ENCODE measurements at places on chromosomes 12 and 14.

DNA sequence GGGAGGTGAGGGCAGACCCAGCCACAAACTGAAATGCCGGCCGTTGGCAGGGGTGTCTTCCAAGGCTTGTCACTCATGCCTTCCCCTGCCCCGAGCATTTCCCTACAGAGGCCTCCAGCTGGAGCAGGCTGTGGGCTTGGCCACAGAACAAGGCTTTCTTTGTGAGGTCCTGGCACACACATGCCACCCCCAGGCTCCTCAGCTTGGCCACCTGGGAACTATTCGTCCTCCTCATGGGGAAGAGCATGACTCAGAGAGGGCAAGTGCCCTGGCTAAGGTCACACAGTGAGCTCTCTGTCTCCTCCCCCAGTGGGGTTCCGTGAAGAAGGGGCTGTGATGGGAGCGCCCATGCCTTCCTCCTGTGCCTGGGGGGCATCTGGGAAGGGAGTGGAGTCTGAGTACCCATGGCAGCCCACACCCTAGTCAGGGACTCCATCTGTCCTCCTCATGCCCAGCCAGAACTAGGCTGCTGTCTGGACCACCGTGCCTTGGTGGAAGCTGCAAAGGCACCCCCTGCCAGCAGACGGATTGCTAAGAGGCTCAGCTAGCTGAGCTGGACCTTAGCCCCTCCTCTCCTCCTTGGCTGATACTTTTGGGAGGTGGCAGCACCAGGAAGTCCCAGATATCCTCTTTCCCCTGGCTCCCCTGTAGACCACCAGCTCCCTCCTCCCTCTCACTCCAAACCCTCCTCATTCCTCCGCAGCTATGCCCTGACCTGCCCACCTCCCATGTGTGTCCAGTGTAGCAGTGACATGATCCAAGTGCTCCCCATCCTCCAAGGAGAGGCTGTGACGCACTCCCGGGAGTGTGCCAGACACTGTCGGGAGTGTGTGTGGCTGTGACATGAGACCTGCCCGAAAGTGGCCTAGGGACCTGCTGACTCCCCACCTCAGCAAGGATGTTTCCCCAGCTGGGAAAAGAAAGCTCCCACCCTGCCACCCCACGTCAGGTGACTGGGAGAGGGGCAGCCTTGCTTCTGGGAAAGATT is 21.4 kb downstream of the ABCB9 start:
- DNase-seq = peak; percentile 47

GRCh38 chr12:16763901-16764300 is 157.9 kb upstream of the LMO3 start:
- no peak for DNase-seq

- DNase-seq = no peak
These were observed 13.3 kb downstream of the BTBD7 start for GRCh38 chr14:93319494-93319893.

- DNase-seq = no peak
These were observed 62.9 kb upstream of the PTPRQ start for GRCh38 chr12:80381121-80381520.

GRCh38 chr14:33732175-33732574 is 218.7 kb downstream of the EGLN3 start:
- DNase-seq = no peak

DNA sequence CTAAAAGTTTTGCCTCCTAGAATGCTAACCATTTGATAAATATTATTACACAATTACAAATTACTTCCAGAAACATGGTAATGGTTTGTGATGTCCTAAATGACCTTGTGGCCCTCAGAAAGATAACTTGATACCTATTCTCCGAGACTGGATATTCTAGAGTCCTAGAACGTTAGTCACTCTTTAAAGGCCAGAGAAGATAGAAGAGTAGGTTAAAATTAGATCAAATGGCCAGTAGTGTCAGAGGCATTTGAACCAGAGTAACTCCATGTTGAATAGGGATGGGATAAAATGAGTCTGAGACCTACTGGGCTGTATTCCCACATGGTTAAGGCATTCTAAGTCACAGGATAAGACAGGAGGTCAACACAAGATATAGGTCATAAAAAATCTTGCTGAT is 96.6 kb upstream of the ADAMTS20 start:
- no peak for DNase-seq

DNA sequence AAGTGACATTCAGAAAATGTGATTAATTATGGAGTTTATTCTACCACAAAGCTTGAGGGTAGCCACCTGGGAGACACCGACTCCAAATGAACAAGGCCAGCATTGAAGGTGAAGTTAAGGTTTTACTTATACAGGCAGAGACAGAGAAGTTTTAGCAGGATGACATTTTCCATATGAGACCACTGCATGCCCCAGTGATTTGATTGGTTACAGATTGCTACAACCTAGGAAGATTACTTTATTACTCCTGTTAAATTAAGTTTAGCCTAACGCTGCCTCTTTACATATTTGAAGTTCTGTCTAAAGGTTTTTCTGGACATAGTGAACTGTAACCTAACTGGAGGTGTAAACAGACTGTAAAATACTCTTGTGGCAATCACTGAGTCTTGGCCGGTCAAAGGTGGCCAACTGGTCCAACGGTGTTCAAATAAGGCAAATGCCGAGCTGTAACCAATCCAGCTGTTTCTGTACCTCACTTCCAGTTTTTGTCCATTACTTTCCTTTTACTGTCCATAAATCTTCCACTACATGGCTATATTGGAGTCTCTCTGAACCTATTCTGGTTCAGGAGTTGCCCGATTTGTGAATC is 57.2 kb downstream of the RIN3 start:
- no peak for DNase-seq

GRCh38 chr14:82067221-82067875 is 533.7 kb upstream of the SEL1L start:
- DNase-seq = no peak

DNA sequence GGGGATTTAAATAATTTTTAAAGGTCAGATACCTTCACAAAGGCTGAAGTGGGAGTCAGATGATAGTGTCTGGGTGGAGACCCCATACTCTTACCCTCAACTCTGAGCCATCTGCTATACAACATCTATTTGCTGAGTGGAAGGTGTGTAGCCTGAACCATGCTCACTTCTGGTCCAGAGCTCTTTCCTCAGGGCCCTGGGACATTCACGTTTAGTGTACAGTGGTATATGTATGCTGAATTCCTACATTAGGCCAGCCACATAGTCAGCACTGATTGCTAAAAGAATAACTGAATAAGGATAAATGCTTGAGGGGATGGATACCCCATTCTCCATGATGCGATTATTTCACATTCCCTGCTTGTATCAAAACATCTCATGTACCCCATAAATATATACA is 107.3 kb downstream of the KIF26A start:
- no peak for DNase-seq

GRCh38 chr12:12724421-12725085 is 7.4 kb downstream of the CDKN1B start:
- DNase-seq = no peak

- no peak for DNase-seq
These were observed 23.0 kb upstream of the REP15 start for GRCh38 chr12:27673101-27673718.

DNA sequence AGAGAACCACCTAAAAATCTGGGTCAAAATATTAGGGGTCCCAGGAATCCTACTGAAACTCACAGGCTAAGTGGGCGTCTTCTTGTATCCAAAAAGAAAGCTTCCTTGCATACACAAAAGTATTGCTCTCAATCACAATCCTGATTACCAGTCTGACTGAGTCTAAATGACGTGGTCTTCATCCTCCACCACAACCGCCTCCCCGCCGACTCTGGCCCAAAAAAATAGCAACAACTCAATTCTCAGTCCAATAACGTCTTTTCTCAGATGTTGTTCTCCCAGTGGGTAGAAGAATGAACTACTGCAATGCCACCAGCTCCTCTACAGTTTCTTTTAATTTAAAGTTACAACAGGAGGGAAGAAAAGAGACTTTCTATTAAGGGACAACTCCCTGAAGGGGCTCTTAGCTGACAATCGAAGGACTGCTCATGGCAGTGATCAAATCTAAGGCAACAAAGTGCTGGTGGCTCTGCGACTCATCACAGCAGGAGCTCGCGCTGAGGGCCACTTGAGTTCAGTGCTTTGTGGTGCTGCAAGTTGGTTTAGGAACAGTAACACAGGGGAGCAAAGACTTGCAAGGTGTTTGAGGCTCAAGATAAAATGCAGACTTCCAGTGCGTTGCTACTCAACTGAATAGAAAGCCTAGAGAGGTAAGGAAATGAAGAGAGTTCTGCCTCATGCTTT is 394.1 kb downstream of the BCAT1 start:
- DNase-seq = no peak

DNA sequence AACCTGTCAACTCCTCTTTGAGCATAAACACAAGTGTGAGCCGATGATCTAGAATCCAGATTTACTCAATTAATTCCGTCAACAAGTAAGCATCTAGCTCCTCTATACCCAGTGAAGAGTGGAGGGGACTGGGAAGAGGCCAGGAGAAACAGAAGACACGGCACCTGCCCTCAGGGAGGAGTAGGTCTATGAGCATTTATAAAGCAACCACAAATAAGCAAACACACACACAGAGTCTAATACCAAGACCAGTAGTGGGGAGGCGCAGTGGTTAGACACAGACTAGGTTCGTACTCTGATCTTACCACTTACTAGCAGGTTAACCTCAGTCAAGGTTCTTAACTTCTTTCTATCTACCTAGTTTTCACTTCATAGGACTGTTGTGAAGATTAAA is 5.9 kb upstream of the FOXN3 start:
- no peak for DNase-seq

DNA sequence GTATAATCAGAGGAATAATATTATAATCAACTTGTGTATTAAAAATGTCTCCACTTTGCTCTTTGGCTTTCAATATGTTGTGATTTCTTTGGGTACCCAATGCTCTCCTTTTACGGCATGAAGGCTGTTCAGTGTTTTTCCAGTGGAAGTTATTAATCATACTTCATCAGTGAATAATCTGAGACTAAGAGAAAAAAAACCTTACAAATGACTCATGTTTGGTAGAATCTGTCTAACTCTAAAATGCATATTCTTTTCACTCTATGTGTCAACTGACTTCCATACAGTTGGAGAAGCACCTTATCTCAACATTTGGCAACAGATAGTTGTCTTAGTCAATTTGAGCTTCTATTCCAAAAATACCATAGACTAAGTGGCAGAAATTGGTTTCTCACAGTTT is 82.2 kb downstream of the PTPRO start:
- DNase-seq = peak; percentile 36

DNA sequence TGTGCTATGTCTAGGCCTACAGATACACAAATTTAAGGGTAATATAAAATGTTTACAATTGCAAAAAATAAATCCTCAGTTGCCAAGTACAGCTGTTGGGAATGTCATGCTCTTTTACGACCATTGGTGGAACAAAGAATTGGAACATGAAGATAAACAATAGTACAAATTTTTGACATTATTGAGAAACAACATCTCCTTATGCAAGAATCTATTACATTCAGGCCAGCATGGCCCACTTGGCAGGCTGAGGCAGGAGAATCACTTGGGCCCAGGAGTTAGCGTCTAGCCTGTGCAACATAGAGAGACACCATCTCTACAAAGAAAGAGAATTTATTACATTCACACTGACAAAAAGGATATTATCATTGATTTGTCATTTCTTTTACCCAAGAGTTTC is 135.9 kb upstream of the NTF3 start:
- DNase-seq = no peak

- DNase-seq = peak; percentile 36
These were observed 55.6 kb upstream of the PTPRB start for GRCh38 chr12:70692681-70693288.

DNA sequence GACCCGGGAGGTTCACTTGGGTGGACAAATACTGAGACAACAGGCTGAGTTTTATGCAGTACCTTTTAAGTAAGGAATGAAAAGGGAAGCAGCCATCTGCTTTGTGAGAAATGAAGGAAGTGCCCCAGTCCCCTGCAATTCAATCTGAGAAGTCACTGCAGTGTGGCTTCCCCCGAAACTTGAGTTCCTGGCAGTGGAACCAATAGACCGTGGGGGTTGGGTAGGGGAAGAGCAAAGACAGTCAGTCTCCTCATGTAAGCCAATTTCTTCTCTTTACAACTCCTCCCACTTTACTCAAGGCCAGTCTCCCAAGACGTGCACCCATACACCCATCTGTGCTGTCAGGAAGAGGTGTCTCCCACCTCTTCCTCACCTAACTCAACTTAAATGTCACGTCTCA is 206.5 kb downstream of the BCAT1 start:
- no peak for DNase-seq

- DNase-seq = no peak
These were observed 620 bp downstream of the PGAM5 start for GRCh38 chr12:132711080-132711843.

GRCh38 chr12:3243376-3244084 is 166.4 kb downstream of the TSPAN9 start:
- no peak for DNase-seq

DNA sequence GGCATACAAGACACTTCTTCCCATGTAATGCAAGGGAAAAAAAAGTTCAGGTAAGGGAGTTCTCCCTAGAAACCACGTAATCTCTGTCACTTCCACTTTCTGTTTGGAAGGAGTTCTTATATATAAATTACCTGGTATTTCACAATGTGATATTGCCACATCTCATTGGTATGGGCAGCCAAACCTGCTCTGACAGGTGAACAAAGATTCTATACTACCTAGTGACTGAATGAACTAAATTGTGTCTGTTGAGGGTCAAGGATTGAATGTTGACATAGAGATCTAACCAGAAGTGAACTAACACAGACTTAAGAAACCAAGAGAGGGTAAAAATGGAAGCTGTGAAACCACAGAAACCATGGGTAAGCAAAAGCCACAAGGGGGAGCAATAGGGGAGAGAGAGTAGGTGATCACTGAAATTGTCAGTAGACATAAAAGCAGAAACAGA is 161.3 kb downstream of the RPL10L start:
- DNase-seq = peak; percentile 1

DNA sequence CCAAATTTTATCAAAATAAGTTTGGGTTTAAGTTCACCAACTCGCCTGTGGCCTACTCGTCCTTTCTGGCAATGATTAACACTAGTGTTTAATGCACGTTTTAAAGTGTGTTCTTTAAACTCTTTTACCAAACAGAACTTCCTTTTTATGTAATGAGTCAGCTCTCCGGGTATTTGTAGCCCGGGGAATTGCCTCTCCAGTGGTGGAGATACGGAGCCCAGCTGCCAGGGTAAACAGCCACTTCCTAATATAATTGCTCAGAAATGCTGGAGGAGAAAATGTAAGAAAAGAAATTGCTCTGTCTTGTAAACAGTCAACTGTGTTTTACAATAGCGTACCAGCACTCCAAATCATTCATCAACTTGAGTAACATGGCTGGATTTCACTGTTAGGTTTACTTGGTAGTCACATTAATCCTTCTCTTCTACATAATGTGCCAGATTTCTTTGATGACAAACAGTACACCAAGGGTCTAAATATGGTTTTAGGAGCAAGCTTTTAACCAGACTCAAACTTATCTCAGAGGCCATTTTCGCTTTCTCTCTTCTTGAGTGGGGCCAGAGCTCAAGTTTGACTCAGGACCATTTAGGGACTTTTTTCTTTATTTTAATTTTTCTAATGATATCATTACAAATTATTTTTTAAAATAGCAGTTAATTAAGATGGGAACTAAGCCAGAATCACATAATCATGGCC is 101.2 kb upstream of the SLC38A2 start:
- peak; percentile 88 for DNase-seq

Measured in RWPE1 (cell line).